Naive thymus-derived CD8-positive, alpha-beta T cell (primary cell): ENCODE measurements at places on chromosomes 12 and 14. TPM values are rescaled to one million over a fixed set of nuclear protein-coding genes. Genes with fewer than 3 reads are reported as not detected.
A peak's percentile ranks its signal among the peaks of the same experiment; 100 is the strongest.

The RNF34 gene
- total RNA-seq: 74.8 TPM

The FOXM1 gene
- 0.62 TPM for total RNA-seq

GRCh38 chr12:88185988-88186387 is 43.9 kb downstream of the TMTC3 start:
- no peak overlapping the region for H3K4me3 ChIP-seq
- H3K27me3 ChIP-seq: no peaks in the 10 kb centered on the region
- H3K27ac ChIP-seq: no peak overlapping the region
- H3K4me1 ChIP-seq: no peaks in the 10 kb centered on the region

- H3K36me3 ChIP-seq: no peaks in the 10 kb centered on the region
- DNase-seq: no peak
- H3K27ac ChIP-seq: no peak overlapping the region
- peaks cover 9% of the 10 kb centered on the region for H3K27me3 ChIP-seq
- H3K4me1 ChIP-seq: peaks cover 25% of the 10 kb centered on the region
Measured at GRCh38 chr14:21074398-21075272, 4.5 kb downstream of the ARHGEF40 start.

GRCh38 chr12:92034858-92035401 is 110.7 kb downstream of the BTG1 start:
- peaks cover 36% of the 10 kb centered on the region for H3K4me1 ChIP-seq
- H3K27ac ChIP-seq: peak overlapping the region; percentile 100
- DNase-seq: peak; percentile 68
- no peaks in the 10 kb centered on the region for H3K36me3 ChIP-seq
- H3K27me3 ChIP-seq: no peaks in the 10 kb centered on the region
- H3K4me3 ChIP-seq: peak overlapping the region; percentile 94

GRCh38 chr14:48275301-48275700 is 599.9 kb upstream of the MDGA2 start:
- no peaks in the 10 kb centered on the region for H3K27me3 ChIP-seq
- H3K4me1 ChIP-seq: no peaks in the 10 kb centered on the region
- DNase-seq: no peak
- no peak overlapping the region for H3K4me3 ChIP-seq

The TSPAN19 gene
- total RNA-seq: not detected

DNA sequence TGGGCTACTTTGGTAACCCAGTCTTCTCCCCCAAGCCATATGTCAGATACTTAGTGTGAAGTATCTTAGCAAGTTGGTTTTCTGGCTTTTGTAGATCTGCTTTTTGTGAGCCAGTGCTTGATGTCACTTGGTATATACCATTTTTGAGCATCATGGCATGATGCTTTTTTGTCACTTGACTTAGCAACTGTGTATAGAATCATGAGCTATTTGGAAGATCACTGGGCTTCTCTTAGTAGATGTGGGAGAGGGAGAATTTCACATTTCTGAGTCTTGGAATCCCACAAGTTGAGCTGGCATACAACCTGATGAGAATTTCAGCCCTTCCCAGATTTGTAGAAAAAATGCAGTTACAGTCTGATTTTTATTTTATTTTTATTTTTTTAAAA is 24.9 kb downstream of the AEBP2 start:
- H3K27me3 ChIP-seq: no peaks in the 10 kb centered on the region
- DNase-seq: no peak
- H3K4me3 ChIP-seq: no peak overlapping the region

GRCh38 chr12:43742106-43742505 is 16.5 kb downstream of the PUS7L start:
- H3K36me3 ChIP-seq: peaks cover 76% of the 10 kb centered on the region
- DNase-seq: no peak
- H3K4me3 ChIP-seq: no peak overlapping the region
- H3K4me1 ChIP-seq: peaks cover 2% of the 10 kb centered on the region
- H3K27me3 ChIP-seq: no peaks in the 10 kb centered on the region
- H3K27ac ChIP-seq: no peak overlapping the region

- DNase-seq: no peak
- no peaks in the 10 kb centered on the region for H3K27me3 ChIP-seq
- peaks cover under 1% of the 10 kb centered on the region for H3K36me3 ChIP-seq
- peak overlapping the region; percentile 90 for H3K27ac ChIP-seq
- peak overlapping the region; percentile 82 for H3K4me3 ChIP-seq
Measured at GRCh38 chr14:92616178-92616577, 102.6 kb downstream of the RIN3 start.

DNA sequence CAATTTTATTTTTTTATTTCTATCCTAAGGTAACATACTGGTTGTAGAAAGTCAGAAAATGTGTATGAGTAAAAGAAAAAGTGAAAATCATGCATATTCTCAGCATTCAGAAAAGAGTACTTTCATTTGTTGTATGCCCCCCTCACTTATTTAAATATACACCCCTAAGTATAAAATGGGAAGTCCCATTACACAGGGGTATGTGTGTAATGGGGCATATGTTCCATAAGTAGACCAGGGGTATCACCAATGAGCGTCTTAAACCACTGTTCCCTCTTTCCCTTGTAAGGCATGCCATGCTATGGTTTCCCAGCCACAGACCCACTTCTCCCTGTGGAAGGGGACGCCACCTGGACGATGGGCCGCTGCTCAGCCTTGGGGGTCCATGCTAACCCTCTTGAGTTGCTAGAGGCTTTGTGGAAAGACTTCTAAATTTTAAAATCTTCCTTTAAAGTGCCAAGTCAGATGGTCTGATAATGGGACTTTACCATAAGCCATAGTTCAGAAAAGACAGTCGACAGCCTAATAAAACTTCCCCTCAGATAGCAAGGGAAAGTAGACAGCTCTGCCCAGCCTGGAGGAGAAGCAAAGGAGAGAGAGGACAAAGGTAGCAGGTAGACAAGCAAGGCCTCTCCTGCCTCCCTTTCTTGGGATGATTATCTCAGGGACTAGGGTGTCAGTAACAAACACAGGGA is 118.2 kb downstream of the ZFP36L1 start:
- no peaks in the 10 kb centered on the region for H3K36me3 ChIP-seq
- H3K27ac ChIP-seq: no peak overlapping the region
- H3K4me3 ChIP-seq: no peak overlapping the region
- no peak for DNase-seq

DNA sequence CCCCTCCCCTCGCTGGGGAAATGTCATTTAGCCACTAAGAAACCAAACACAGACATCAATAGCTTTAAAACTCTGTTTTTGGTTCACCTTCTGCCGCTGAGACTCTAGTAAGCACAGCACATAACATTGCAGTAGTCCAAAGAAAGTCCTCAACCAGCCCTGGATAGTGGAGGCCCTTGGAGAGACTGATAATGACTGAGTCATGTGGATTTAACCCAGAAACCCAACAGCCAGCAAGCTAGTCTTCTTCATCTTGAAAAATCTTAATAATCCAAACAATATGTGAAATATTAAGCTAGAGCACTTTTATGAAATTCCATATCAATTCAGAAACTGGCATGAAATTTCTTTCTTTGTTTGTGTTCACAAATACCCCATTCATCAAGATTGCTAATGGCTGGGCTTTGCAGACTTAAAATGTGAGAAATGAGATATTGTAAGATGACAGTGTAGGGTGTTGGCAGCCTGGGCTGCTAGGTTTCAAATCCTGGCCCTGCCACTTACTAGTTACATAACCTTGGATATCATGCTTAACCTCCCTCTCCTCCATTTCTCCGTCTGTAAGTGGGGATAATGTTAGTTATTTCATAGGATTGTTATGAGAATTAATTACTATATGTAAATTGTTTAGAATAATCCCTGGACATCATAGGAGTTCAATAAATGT is 40.1 kb downstream of the RERG start:
- no peak for DNase-seq
- no peak overlapping the region for H3K4me3 ChIP-seq
- peaks cover 21% of the 10 kb centered on the region for H3K27me3 ChIP-seq
- no peaks in the 10 kb centered on the region for H3K36me3 ChIP-seq
- no peaks in the 10 kb centered on the region for H3K4me1 ChIP-seq
- H3K27ac ChIP-seq: no peak overlapping the region

GRCh38 chr12:159156-159782 is 54.7 kb downstream of the SLC6A12 start:
- no peaks in the 10 kb centered on the region for H3K36me3 ChIP-seq
- H3K27ac ChIP-seq: no peak overlapping the region
- H3K27me3 ChIP-seq: no peaks in the 10 kb centered on the region

The KLHL33 gene
- total RNA-seq: 0.52 TPM

The CDKN1B gene
- total RNA-seq: 161 TPM

The GLS2 gene
- 11.5 TPM for total RNA-seq

GRCh38 chr14:96934638-96935330 is 137.6 kb downstream of the VRK1 start:
- peaks cover 2% of the 10 kb centered on the region for H3K36me3 ChIP-seq
- H3K27me3 ChIP-seq: no peaks in the 10 kb centered on the region
- no peak for DNase-seq
- no peaks in the 10 kb centered on the region for H3K4me1 ChIP-seq

The C12orf60 gene
- 1.3 TPM for total RNA-seq

The POTEM gene
- not detected for total RNA-seq

- DNase-seq: no peak
- no peaks in the 10 kb centered on the region for H3K36me3 ChIP-seq
- no peak overlapping the region for H3K4me3 ChIP-seq
- no peaks in the 10 kb centered on the region for H3K27me3 ChIP-seq
- no peak overlapping the region for H3K27ac ChIP-seq
- peaks cover 13% of the 10 kb centered on the region for H3K4me1 ChIP-seq
Measured at GRCh38 chr14:100434911-100435438, 111.8 kb downstream of the SLC25A47 start.

GRCh38 chr14:105153739-105154475 is 14.7 kb downstream of the JAG2 start:
- peaks cover 2% of the 10 kb centered on the region for H3K4me1 ChIP-seq
- H3K27me3 ChIP-seq: peaks cover 3% of the 10 kb centered on the region
- no peak overlapping the region for H3K4me3 ChIP-seq
- no peak overlapping the region for H3K27ac ChIP-seq
- H3K36me3 ChIP-seq: no peaks in the 10 kb centered on the region

- no peak overlapping the region for H3K27ac ChIP-seq
- H3K4me3 ChIP-seq: no peak overlapping the region
- H3K36me3 ChIP-seq: no peaks in the 10 kb centered on the region
Measured at GRCh38 chr14:96187216-96188031, 17.2 kb upstream of the BDKRB2 start.

The CCDC196 gene
- not detected for total RNA-seq

- no peaks in the 10 kb centered on the region for H3K27me3 ChIP-seq
- H3K4me3 ChIP-seq: no peak overlapping the region
- no peaks in the 10 kb centered on the region for H3K36me3 ChIP-seq
- no peaks in the 10 kb centered on the region for H3K4me1 ChIP-seq
- no peak for DNase-seq
Measured at GRCh38 chr12:84624601-84625000, 288.0 kb downstream of the SLC6A15 start.

The SIX6 gene
- total RNA-seq: not detected

The ZFHX2 gene
- total RNA-seq: 0.62 TPM

DNA sequence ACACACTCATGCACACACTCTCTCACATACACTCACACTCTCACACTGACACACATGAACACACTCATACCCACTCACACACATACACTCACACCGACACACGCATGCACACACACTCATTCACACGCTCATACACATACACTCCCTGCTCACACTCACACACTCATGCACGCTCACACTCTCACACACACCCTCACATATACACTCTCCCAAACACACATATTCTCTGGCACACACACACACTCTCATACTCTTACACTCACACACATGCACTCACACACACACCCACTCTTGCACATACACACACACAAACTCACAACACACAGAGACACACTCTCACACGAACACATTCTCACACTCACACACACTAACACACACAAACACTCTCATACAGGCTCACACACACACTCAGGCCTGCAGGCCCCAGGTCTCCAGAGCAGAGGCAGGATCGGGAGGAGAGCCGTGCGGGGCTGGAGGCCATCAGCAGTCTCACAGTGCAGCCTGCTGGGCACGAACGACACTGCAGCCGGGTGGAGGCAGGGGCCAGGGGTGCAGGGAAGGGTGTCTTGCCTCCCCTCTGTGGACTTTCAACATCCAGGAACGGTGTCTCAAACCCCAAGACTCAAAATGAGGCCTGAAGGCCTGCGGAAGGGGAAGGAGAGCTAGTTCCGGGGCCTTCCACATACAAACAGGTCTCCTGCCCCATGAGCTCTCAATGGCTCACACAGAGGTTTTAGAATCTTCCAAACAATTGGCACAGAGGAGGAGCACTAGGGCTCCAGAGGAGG is 148.7 kb downstream of the ANO2 start:
- H3K4me3 ChIP-seq: no peak overlapping the region
- H3K36me3 ChIP-seq: no peaks in the 10 kb centered on the region
- H3K27me3 ChIP-seq: no peaks in the 10 kb centered on the region
- DNase-seq: peak; percentile 42

The GYS2 gene
- not detected for total RNA-seq

GRCh38 chr14:51453869-51454268 is 197.8 kb upstream of the FRMD6 start:
- DNase-seq: no peak
- H3K4me1 ChIP-seq: no peaks in the 10 kb centered on the region
- no peak overlapping the region for H3K4me3 ChIP-seq
- H3K27me3 ChIP-seq: peaks cover 12% of the 10 kb centered on the region
- no peak overlapping the region for H3K27ac ChIP-seq
- H3K36me3 ChIP-seq: no peaks in the 10 kb centered on the region

The KLRC1 gene
- total RNA-seq: 4.4 TPM
